Right cardiac atrium (tissue), 5 donors: ENCODE measurements at places on chromosomes 2 and 18.

DNA sequence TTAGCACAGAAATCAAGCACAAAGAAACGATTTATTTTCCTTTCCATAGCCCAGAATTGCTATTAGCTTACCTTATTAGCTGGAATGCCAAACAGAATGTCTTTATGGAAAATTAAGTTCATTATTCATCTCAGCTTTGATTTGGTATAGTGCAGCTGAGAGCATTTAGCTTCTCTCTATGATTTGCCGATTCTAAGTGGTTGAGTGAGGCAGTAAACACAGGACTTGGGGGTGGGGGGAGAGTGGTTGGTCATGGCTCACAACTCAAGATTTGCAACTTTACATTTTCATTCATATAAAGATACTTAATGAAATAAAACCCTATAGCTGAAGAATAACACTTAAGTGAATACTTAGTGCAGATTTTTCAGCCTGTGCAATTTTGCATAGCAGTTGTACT lies 395.2 kb downstream of the TGIF1 start:
- DNase-seq, result no peak

GRCh38 chr2:66268756-66269155 lies 166.2 kb upstream of the MEIS1 start:
- no peak for DNase-seq

DNA sequence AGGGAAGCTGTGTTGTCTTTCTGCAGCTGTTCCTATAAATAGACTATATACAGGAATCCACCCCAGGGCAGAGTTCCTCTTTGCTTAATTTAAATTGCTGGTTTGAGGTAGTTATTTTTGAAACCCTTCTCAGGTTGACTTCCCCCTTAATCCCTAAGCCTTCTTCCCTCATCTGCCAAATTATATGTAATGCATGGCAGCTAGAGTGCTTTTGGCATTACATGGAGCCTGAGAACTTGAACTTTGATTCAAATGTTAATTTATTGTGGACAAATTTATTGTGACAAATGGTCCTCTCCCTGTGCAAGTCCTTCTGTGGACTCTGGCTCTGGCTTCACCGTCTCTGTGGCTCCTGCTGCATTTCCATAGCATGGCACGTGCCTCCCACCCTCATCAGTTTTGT lies 29.2 kb downstream of the MYO1B start:
- no peak for DNase-seq

GRCh38 chr2:135844301-135844895 lies 7.4 kb upstream of the LCT start:
- no peak for DNase-seq

DNA sequence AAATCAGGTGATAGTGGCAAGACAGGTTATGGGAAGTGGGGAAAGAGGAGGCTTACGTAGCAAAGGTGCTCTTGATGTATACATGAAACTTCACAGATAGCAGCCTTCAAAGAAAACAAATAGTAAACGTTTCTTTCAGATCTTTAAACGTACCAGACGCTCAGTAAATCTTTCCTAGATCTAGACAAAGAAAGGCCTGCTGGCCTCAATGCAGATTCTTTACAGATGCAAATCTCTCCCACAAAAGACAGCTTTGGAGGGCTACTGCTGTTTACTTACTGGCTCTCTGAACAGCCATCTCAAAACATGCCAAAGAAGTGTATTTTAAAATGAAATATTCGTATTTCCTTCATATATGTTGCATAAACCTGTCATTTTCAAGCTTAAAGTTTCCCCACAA lies 1279.9 kb upstream of the NRXN1 start:
- no peak for DNase-seq

- no peak for DNase-seq
Measured at GRCh38 chr2:113847144-113847543, 42.7 kb upstream of the ACTR3 start.

GRCh38 chr2:225017713-225018112 lies 24.6 kb downstream of the DOCK10 start:
- DNase-seq, result no peak
